ENCODE measurements at places on chromosomes 3 and 15. TPM values are rescaled to one million over a fixed set of nuclear protein-coding genes. Genes with fewer than 3 reads are reported as not detected.

PIGBOS1 gene
- total RNA-seq = 11.7 TPM

CSPG5 gene
- under 0.01 TPM for total RNA-seq

LTF gene
- not detected for total RNA-seq

NOP10 gene
- total RNA-seq = 141 TPM

TP53BP1 gene
- 64.5 TPM for total RNA-seq

B3GNT5 gene
- 4.4 TPM for total RNA-seq

EIF4E3 gene
- total RNA-seq = 0.72 TPM

ITIH3 gene
- total RNA-seq = 1.1 TPM

CDAN1 gene
- 4.7 TPM for total RNA-seq

CRTAP gene
- 86.9 TPM for total RNA-seq

GOLGA8Q gene
- 0.18 TPM for total RNA-seq

MYO5C gene
- under 0.01 TPM for total RNA-seq

SAMMSON gene
- not detected for total RNA-seq

CFAP100 gene
- not detected for total RNA-seq

ARL14 gene
- 0.18 TPM for total RNA-seq

FGD5 gene
- not detected for total RNA-seq

CASR gene
- total RNA-seq = not detected

JMJD7 gene
- 3.6 TPM for total RNA-seq

SHF gene
- 1.8 TPM for total RNA-seq

FBXO40 gene
- not detected for total RNA-seq

TMC3 gene
- total RNA-seq = not detected

TMEM212 gene
- not detected for total RNA-seq

EPHB1 gene
- 0.36 TPM for total RNA-seq

- no peak for DNase-seq
Observed at GRCh38 chr3:24678021-24678420, 183.4 kb upstream of the THRB start.

- DNase-seq = no peak
Observed at GRCh38 chr3:186909078-186909853, 21.1 kb upstream of the ST6GAL1 start.

DNA sequence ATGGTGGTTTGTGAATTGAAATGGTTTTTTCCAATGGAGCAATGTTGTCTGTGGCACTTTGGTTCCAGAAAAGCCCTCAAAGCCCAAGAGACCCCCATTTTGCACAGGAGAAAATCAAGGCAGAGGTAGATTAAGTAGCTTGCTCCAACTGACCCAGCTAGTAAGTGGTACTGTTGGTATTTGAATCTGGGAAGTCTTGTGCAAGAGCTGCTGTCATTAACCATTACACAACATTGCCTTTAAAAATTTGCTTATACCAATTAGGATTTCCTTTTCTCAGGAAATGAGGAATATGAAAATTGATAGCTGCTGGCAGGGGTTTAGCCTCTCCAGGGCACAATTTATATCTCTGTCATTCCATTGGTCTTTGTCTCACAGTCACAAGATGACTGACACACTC, 102.4 kb upstream of the UBE3A start:
- no peak for DNase-seq

GRCh38 chr15:78369161-78369560, 29.0 kb downstream of the CRABP1 start:
- DNase-seq = no peak

GRCh38 chr15:78929536-78930264, 15.1 kb downstream of the CTSH start:
- DNase-seq = no peak

DNA sequence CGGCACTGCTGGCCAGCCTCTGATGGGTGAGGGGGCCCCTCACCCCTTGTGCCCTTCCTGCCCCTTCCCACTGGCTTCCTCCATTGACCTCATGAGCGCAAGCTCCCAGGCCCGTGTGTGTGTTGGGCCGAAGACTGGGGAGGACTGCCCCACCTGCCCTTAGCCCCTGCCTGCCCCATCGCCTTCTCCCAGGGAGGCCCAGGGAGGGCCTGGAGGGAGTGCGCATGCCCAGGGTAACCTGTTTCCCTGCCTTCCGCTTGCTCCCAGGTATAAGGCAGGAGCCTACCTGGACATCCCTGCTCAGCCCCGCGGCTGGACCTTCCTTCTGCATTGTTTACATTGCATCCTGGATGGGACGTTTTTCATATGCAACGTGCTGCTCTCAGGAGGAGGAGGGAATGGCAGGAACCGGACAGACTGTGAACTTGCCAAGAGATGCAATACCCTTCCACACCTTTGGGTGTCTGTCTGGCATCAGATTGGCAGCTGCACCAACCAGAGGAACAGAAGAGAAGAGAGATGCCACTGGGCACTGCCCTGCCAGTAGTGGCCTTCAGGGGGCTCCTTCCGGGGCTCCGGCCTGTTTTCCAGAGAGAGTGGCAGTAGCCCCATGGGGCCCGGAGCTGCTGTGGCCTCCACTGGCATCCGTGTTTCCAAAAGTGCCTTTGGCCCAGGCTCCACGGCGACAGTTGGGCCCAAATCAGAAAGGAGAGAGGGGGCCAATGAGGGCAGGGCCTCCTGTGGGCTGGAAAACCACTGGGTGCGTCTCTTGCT, 8.8 kb downstream of the DLL4 start:
- no peak for DNase-seq

- no peak for DNase-seq
Observed at GRCh38 chr15:78405336-78405924, 32.6 kb upstream of the IREB2 start.

DNA sequence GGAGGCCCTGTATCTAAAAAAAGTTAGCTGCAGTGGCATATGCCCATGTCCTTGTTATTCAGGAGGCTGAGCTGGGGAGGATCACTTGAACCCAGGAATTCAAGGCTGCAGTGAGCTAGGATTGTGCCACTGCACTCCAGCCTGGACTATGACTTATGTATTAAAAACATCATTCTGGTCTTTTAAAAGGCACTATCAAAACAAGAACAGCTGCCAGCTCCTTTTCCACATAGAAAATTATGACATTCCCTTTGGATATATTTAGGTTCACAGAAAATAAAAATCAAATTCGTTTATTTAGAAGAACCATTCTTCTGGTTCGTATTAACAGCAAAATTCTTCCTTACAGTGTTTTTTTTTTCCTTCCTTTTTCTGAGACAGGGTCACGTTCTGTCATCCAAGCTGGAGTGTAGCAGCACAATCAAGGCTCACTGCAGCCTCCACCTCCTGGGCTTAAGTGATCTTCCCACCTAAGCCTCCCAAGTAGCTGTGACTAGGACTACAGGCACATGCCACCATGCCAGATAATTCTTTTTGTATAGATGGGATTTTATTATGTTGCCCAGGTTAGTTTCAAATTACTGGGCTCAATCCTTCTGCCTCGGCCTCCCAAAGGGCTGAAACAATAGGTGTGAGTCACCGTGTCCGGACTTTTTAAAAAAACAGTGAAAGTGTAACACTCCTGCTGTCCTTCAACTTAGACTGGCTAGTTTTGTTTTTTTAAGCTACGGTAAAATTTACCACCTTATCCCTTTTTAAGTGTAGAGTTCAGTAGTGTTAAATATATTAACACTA, 13.9 kb downstream of the ICE2 start:
- no peak for DNase-seq

DNA sequence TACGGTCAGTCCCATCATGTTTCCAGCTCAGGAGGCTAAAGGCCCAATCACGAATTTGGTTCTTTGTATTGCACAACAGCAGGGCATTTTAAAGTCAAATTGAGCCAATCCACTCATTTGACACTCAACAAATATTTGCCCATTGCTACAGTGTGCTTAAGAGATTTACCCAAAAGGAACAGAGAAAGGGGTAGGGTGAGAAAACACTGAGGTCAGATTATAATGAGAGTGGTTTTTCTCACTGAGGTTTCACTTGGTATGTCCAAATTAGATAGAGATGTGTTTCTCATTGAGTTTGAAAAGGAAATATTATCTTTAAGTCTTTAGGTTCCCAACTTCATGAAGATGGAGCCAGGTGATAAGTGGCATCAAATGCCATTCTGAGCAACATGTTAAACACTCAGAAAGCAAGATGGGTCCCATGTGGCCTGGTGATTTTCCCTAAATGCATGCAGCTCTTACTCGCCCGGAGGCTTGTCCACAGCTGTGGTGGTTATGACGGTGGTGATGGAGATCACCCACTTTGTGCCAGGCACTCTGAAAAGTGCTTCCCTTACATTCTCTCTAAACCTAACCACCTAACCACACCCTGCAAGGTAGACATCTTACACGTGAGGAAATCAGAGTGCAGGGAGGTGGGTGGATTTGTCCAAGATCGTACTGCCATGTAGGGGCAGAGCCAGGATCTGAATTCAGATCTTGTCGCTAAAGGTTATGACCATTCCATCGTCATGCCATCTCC, 31.2 kb upstream of the USP3 start:
- no peak for DNase-seq

GRCh38 chr15:90306560-90306959, 41.1 kb downstream of the NGRN start:
- no peak for DNase-seq

GRCh38 chr3:111758642-111759041, 100.4 kb upstream of the PHLDB2 start:
- DNase-seq = peak; percentile 73

GRCh38 chr3:187773233-187774184, 28.2 kb upstream of the BCL6 start:
- DNase-seq = no peak

GRCh38 chr3:192408647-192409200, 318.6 kb downstream of the FGF12 start:
- DNase-seq = no peak

DNA sequence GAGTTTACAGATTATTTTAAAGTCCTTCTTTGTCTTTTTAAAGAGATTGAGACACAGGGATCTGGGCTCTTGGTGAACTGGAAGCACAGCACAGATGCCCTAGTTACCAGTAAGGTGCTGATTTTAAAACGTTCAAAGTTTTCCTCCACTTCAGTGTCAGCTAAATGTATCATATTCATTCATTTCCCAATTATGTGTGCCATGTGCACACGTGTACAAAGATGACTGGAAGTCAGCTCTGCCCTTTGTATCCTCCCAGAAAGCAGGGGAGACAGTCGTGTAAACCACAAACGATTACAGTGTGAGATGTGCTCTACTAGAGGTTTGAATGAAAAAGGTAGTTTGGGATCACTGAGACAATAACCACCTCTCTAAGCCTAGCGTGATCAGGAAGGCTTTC, 730 bp downstream of the ZKSCAN7 start:
- peak; percentile 18 for DNase-seq

DNA sequence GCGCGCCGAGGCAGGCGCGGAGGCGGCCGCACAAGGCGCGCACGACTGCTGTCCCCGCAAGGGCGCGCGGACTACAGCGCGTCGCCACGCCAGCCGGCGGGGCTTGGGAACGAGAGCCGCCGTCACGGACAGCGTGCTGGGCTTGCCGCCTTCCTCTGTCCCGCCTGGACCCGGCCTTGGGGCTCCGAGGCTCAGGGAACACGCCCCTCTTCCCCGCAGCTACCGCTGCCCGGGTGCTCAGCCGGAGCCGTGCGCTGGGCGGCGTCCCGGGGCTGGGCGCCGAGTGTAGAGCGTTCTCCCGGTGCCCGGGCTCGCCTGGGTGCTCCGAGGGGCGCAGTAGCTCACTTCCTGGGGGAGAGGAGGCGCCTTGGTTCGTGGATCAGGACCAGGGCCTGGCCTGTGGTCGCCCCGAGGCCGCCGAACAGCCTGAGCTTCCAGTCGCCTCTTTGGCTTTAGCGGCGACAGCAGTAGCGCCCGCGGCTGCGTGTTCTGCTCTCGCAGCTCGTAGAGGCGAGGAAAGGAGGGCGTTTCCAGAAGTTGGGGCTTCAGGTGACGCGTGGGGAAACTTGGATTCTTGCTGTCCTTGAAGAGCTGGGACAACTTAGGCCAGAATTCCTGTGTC, 226.7 kb upstream of the C2CD4B start:
- peak; percentile 34 for DNase-seq

DNA sequence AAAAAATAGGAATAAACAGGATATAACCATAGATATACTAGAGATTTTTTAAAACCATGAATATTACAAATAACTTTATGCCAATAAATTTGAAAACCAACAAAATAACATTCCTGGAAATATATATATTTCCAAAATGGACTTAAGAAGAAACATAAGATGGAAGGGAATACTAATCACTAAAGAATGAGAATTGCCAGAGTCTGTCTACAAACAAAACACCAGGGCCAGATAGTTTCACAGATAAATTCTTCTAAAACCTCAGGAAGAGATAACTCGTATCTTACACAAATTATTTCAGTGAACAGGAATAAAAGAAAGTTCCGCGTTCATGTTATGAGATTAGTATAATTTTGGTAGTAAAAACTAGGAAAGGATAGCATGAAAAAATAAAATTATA, 107.3 kb downstream of the HERC1 start:
- DNase-seq = peak; percentile 66

GRCh38 chr3:4950948-4951347, 28.3 kb upstream of the BHLHE40 start:
- no peak for DNase-seq

- no peak for DNase-seq
Observed at GRCh38 chr15:89130201-89130600, 41.9 kb downstream of the ABHD2 start.

- DNase-seq = no peak
Observed at GRCh38 chr15:93300796-93301195, 211.8 kb upstream of the RGMA start.

DNA sequence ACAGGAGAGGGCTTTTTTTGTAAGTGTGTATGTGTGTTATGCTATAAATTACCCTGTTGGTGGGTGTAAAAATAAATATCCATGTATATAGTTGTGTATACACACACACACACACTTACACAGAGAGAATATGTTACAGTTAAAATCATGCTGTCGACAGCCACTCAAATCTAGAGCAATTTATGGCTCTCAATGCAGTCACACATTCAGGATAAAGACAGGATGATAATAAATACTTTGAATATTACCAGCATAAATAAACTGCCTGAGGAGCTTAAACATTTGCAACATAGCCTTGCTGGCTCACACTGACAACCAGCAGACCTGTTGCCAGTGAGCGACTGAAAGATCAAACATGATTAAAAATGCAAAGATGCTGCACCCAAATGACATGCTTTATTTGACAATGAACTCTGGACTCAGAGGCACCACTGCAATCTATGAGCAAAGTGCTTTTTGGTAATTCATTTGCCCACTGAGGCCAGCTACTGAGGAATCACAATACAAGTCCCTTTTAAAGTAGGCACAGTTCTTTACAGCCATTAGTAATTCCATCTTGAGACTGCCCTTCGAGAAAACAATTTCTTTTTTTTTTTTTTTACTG, 458.9 kb downstream of the FHIT start:
- no peak for DNase-seq

- peak; percentile 36 for DNase-seq
Observed at GRCh38 chr3:99430348-99431134, 207.9 kb upstream of the COL8A1 start.

GRCh38 chr3:73874606-73875369, 250.0 kb upstream of the PDZRN3 start:
- DNase-seq = no peak

- DNase-seq = no peak
Observed at GRCh38 chr3:197258168-197258755, 40.1 kb downstream of the DLG1 start.

DNA sequence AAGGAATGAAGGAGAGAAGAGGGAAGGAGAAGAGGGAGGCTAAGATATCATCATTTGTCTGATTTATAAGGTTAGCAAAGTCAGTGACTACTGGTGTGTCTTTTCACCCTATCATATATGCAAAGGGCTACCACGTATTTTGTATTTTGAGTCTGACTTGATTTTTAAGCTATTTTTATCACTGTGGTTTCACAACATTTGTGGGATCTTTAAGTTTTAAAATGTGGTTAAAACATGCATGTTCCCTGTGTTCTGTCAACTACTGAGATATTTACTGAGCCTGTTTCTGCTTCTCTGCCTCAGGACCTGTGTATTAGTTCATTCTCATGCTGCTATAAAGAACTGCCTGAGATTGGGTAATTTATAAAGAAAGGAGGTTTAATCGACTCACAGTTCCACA, 22.5 kb upstream of the SPTSSB start:
- no peak for DNase-seq

Data from IMR-90 (cell line).